ENCODE measurements at places on chromosomes 6 and 20.

DNA sequence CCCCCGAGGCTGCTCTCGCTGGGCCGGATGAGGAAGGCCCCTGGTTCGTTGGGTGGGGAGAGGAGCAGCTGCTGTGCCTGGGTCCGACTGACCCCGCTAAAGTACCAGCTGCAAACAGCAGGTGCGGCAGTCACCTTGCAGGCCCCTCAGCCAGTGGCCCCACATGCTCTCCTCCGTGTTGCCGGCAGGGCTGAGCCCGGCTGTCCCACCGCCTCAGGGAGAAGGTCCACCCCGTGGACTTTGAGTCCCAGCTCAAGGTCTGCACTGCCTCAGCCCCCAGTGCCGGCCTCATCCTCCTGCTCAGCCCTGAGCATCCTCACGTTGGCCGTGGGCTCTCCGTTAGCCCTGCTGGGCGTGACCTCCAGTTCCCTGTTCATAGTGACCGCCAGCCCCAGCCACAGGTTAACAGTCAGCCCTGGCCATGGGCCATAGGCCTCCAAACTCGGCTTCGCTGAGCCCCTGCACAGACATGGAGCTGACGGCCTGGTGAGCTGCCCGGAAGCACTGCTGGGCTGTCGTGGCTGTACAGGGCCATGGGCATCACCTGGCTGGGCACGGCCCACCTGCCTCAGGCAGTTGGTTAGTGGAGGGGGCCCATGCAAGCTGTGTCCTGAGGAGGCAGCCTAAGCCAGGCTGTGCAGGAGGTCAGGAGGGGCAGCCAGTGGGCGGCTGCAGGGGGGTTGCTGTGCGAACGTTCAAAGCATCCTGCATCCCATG, 3.1 kb downstream of the SRMS start:
- DNase-seq: no peak

DNA sequence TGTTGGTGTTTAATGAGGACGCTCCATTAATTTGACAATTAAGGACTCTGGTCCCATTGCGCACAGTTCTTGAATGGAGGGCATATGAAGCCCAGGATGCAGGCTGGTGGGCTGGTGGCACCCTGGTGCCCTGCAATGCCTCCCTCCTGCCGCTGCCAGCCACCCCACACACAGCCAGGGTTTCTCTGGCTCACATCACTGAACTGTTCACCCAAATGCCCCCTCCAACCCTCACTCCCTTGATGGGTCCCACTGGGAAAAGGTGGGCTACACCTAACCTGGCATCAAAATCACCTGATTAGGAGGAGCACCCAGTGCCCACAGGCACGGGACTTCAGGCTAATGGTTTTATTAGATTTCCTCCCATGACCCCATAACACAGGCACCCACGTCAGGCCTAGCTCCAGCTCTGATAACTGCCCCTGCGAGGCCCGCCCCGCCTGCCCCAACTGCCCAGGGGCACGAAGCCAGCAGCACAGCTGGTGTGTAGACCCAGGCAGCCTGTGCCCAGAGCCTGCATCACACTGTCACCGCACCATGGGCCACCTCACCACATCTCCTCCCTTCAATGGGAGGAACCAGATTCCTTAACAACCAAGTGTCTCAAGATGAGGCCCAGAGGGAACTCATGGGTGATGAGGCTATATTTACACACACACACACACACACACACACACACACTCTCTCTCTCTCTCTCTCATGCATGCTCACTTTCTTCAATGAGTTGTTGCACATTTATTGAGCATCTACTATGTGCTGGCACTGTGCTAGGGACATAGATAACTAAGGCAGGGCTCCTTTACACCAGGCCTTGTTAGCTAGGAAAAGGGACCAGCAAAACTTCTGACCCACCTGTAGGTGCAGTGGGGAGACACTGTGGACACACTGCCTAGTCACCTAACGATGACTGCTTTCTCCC, 107.3 kb downstream of the NOL4L start:
- DNase-seq: no peak

DNA sequence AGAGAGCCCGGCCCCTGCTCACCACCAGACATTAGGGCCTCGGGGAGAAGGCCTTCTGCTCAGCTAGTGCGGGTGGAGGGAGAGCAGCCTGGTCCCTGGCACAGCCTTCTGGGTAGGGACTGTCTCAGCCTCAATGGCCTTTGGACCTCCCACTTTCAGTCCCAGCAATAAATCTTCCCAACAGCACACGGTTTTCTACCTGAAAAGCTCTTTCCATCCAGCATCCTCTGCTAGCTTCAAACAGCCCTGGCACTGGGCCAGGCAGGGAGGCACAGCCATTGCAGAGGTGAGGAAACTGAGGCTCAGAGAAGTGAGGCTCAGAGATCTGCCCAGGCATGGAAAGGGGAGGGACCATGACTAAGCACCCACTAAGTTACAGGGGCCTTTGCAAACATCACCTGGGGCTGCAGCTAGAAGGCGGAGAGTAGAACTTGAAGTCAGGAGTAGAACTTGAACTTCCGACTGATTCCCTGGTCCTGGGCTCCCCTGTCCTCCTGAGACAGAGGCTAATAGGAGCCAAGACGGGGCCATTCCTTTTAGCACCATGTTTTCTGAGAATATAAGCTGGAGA, 43.9 kb upstream of the NOL4L start:
- DNase-seq: no peak

GRCh38 chr20:47319517-47320252, 36.8 kb downstream of the ZMYND8 start:
- no peak for DNase-seq

GRCh38 chr6:105034470-105034869, 77.6 kb downstream of the LIN28B start:
- no peak for DNase-seq

- no peak for DNase-seq
These were observed 53.8 kb downstream of the ABHD12 start for GRCh38 chr20:25336561-25337422.
